DND-41 (cell line): ENCODE measurements at places on chromosomes 11 and 22.

DNA sequence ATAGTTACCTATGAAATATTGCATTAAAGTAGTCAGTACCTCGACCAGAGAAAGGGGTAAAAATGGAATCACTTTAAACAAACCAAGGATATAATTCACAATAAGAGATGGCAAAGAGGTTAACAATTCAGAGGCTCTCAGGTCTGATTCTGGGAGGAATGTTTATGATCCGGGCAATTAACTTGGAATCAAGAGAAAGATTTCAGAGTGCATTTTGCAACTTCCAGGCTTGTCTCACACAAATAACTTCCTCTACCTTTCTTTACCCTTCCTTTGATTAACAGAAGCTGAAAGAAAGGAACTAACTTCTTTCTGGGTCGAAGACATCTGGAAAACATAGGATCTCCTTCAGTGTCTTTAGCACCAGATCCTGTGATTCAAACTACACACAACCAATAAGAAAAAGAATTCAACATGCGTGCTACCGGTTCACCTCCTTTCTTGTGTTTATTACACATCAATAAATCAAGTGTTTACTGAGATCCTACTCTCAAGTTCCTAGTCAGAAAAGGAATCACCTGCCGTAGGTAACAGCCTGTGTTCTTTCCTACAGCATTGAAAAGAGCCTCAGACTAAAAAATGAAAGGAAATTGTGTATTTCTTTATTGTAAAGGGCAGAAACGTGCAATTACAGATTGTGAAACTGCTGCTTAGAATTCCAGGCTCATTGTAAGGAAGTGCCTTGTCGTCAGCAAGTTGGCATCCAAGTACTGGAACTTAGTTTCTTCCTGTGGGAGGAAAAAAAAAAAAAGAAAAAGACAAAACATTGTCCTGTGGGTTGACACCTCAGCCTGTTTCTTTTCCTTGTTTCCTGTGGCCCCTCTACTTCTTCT is 29.5 kb downstream of the CARD18 start:
- no peak for DNase-seq

GRCh38 chr11:93526641-93527583 is 16.3 kb downstream of the SMCO4 start:
- DNase-seq = no peak

- no peak for DNase-seq
Measured at GRCh38 chr22:27603800-27604144, 197.8 kb downstream of the MN1 start.

GRCh38 chr22:27874185-27874584 is 44.9 kb downstream of the PITPNB start:
- DNase-seq = no peak

DNA sequence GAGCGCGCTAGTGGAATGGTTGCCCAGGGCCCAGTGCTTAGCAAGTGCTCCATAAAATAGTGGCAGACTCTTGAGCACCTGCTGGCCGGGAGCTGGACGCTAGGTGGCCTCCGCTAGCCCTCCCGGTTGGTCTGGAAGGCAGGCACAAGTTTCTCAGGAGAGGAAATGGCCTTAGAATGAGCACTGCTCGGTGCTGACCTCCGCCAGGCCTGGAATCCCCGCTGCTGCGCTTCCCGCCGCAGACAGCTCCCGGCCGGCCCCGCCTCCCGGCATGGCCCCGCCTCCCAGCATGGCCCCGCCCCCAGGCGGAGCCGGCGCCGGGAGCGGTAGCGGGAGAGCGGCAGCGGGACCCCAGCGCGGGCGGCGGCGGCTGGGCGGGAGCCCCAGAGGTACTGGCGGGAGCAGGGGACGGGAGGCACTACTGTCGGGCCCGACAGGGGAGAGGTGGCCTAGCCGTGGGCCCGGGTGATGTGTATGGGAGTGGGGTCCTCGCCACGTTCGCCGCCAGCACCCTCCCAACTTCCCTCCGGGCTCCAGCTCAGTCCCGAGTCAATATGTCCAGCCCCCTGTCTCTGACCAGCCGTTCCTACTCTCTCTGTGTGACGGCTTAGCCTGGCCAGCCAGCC is at the start of gene SIPA1:
Gene SIPA1 (plus strand): TSS at position 308 of the 626 bp plus-strand sequence. CDS start 2,821 bp downstream, outside the sequence.
- peak; percentile 79 for DNase-seq

DNA sequence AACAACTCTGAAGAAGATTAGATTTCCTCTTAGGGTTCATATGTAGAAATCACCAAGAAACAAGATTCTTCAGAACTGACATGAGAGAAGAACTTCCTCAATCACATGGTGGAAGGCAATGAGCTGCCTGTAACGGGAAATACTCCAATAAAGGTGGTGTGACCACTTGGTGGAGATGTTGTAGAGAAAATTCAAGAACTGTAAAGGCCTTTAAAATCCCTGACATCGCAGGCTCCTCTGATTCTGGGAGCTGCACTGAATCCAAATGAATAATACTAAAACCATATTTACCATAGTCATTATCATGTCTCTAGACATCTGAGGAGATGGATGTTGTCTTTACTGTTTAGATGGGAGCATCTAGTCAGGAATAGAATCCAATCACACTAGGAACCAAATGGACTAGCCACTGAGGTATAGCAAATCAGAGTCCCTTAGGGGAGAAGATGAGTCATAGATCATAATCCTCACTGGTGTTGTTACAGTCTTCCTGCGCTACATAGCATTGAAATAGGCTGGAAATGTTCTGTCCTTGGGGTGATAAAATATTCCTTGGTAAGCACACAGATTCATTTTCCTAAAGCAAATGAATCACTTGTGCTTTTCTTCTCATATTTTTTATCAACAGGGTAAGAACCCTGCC is 321.6 kb upstream of the TENM4 start:
- no peak for DNase-seq

GRCh38 chr11:131533998-131534397 is 163.6 kb downstream of the NTM start:
- DNase-seq = no peak

- peak; percentile 53 for DNase-seq
Measured at GRCh38 chr22:30245985-30246813, at the start of gene LIF. Gene LIF, minus strand, starts transcription at chr22:30246759. Its CDS starts 64 bp downstream, at chr22:30246695.

DNA sequence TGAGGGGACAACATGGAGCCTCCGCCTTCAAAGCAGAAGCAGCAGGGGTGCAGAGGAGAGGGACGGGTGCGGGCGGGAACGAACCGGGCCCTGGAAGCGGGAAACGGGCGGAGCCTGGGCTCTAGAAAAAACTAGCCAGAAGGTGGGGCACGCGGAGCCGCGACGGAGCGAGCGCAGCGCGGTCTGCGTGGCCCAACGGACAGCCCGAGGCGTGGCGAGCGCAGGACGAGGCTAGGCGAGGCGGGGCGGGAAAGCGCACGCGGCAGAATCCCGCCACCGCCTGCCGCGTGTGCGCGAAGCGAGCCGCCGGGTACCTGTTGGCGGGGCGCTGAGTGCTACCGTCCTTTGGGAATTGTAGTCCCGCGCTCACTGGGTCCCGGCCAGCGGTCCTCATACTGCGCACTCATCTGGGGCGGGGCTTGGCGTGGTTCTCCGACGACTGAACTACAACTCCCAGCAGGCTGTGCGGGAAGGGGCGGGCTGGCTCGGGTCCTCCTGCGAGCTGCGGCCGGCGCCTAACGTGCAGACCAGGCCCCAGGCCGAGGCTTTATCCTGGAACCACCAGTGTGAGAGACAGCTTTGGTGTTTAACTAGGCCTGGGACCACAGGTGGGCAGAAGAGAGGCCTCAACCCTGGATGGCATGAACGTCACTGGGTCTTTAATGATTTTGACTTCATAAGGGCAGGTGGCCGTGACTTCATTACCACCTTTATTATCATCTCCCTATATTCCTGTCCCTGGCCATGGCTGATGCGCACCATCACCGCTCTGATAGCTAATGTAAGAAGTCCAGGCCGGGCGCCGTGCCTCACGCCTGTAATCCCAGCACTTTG is at the start of gene ATL3:
Gene ATL3 (minus strand): TSS at position 55 of the 834 bp plus-strand sequence. CDS start 41 bp downstream, at position 14.
- DNase-seq = peak; percentile 98

GRCh38 chr22:30062950-30063349 is 17.3 kb upstream of the HORMAD2 start:
- no peak for DNase-seq

DNA sequence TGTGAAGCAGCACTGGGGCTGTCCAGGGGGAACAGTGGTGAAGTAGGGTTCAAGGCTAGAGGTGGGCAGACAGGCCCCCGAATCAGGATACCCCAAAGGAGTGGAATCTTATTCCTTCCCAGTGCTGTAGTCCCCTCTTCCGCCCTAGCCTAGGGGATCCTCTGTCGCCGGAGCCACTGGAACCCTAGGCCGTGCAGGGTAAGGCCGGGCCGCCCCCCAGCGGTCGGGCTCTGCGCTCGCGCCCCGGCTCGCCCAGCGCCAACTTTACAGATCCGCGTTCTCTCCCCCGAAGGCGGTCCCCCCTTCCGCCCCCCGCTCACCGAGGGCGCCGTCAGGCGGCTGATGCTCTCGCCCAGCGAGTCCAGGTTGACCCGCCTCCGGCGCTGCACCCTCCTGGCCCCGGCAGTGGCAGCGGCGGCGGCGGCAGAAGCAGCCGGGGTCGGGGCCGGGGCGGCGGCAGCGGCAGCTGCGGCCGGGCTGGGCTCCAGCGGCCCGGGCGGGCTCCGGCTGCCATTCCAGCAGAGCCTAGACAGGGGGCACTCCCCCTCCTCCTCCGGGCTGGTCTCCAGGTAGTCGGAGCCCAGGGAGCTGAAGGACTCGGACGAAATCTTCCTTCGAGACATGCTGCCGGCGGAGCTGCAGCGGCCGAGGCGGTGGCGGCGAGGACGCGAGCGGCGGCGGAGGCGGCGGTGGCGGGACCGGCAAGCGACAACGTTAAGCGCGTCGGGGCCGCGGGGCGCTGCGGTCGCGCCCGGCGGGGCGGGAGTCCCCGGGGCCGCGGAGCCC is 650 bp downstream of the GUCY1A2 start:
- DNase-seq = no peak

GRCh38 chr11:117668321-117668751 is 128.7 kb downstream of the DSCAML1 start:
- DNase-seq = no peak

GRCh38 chr11:33214767-33215166 is 42.4 kb upstream of the HIPK3 start:
- no peak for DNase-seq

GRCh38 chr22:49825944-49826602 is 1.6 kb downstream of the BRD1 start:
- DNase-seq = peak; percentile 58

DNA sequence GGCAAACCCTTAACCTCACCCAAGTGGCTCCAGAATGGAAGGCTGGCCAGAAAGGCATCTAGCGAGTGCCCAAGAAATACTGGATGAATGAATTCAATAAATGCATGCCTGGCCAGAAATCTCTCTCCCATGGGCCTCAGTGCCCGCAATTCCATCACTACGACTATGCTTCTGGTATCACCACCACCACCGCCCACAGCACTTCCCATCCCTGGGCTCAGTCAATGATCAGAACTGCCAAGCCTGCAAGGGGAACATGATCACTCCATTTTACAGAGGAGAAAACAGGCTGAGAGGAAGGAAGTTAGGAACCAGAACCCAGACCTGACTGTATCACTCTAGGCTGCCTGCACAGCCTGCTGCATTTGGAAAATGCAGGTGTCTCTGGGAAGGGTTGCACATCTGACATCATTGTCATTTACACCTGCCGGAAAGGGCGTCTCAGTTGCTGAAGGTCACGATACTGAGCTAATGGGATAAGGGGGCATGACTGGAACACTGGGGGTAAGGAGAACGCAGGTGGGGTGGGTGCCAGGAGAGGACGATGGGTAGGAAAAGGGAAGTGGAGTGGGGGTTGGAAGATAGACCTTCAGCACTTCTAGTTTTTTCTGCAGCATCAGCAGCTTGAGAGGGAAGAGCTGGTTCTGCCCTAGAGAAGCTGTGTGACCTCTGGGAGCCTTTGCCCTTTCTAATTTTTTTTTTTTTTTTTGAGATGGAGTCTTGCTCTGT is 3.2 kb downstream of the GPR152 start:
- no peak for DNase-seq

DNA sequence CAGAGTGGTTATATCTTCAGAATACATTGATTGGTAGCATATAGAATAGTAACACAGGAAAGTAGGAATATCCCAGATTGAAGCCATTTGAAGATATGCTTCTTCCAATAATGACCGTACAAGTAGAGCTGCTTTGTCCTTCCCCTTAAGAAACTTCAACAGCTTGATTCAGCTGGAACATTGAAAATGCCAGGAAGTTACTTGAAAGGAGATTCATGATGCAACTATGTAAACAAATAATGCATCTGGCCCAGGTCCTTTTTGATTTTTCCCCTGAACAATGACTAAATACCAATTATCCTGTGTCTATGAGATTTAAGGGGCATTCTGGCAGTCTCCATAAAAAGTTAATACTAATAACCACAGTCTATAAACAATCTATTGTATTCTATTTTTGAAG is 3.0 kb downstream of the DKK3 start:
- no peak for DNase-seq

DNA sequence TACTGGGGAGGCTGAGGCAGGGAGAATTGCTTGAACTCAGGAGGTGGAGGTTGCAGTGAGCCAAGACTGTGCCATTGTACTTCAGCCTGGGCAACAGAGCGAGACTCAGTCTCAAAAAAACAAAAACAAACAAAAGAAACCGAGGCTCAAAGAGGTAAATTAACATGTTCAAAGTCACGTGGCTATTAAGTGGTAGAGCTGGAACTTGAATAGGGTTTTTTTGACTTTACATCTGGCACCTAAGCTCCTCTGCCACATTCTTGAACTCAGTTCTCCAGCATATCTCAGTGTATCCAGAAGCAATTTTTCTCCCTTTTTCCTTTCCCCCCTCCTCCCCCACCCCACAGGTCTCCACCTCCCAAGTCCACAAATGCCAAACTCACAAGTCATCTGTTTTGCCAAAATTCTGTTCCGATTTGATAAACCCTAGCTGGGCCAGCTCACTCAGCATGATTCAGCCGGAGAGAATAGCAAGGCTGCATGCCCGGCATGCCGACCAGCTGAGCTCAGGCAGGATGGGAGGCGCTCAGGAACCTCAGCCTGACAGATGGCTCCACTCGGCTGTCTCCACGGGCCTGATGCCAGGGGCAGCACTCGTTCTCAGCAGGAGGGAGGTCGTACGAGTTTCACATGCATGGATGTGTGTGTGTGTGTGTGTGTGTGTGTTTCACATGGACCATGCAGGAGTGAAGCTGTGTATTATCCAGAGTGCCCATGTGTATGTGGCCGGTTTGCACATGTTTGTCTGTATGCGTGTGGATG is 63.2 kb upstream of the RRAS2 start:
- DNase-seq = peak; percentile 81

DNA sequence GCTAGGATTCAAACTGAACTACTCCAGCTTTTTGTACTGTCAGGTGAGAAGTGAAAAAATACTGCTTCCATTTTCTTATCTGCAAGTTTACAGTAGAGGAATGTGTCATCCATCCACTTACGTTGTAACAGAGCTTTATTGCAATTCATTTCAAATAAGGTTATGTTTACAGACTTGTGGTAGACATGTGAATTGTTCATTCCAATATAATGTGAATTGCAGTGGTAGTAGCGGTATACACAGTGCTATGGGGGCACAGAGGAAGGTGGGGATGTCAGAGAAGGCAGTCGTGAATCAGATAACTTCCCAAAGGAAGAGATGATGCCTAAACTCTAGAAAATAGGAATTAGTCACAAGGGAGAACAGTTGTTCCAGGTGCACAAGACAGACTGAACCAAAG is 42.5 kb downstream of the CEP57 start:
- DNase-seq = no peak

- DNase-seq = no peak
Measured at GRCh38 chr22:33896575-33897447, 23.5 kb downstream of the LARGE1 start.

- peak; percentile 84 for DNase-seq
Measured at GRCh38 chr22:38868886-38869381, 3.1 kb downstream of the CBX6 start.

GRCh38 chr11:24738972-24739371 is 242.1 kb downstream of the LUZP2 start:
- peak; percentile 70 for DNase-seq
